ENCODE measurements at places on chromosomes 11 and 22.

- peak; percentile 38 for DNase-seq
Measured at GRCh38 chr22:40922484-40923303, 28.5 kb upstream of the RBX1 start.

GRCh38 chr22:28395920-28396753 lies 283.5 kb downstream of the TTC28 start:
- DNase-seq, result no peak

DNA sequence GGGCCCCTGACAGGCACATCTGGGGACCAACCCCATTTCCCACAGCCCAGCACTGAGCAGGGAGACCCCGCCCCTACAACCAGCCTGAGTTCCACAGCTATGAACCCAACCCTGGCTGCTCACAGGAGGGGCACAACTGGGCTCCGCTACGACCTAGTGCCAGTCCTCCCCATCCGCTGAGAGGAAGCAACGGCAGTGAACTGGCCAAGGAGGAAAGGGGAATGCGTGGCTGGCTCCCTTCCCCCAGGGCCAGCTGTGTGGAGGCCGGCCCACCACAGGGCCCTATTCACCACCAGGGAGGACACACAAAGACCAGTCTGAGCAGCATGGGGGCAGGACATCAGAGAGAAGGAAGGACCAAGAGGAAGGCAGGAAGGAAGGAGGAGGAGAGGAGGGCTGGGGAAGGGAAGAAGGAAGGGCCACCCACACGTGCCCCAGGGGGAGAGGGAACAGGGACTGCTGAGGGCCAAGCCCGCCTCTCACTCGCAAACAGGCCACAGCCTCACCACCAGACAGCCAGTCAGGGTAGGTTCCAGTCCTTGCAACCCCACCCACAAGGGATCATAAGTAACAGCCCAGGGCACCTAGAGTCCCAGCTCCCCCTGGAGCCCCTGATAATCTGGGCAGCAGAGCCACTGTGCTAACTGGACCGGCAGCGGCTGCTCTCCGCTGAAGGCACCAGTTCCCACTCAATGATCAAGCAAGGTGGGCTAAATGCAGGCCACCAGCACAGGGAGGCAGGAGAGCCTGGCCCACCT lies 8.5 kb upstream of the GAL3ST1 start:
- no peak for DNase-seq

DNA sequence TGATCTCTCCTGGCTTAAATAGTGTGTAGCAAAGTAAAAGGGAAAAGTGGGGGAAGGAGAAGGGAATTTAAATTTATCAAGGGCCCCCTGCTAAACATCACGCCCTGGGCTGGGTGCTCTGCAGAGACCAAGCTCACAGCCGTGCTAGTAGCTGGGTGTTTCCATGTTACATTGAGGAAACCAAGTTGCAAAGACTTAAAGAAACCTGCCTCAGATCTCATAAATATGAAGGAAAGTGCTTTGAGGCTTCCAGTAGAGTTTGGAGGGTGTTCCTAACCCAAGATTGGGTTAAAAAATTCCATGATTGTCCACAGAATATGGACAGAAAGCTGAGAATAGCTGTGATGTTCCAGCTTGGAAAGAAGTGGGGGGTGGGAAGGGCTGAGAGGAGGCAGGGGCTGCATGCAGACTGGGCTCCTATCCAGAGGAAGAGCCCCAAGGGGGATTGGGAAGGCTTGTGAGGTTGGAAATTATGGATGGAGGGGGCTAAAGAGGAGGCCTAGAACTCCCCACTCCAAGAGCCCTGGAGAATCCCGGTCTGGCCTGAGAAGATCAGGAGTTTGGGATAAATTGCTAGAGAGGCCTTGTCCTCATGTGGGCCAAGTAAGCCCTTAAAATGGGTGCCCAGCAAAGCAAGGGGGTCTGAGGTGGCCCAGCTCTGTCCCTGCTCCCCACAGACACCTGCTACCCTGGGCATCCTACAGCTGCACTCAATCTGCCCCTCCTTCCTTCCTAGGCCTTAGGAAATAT lies 25.0 kb upstream of the OAF start:
- DNase-seq, result no peak

GRCh38 chr22:19079691-19080090 lies 42.5 kb downstream of the DGCR2 start:
- DNase-seq, result no peak
